ENCODE measurements at places on chromosomes 11 and 22.

- no peak for DNase-seq
These were observed 864.3 kb downstream of the BRD1 start for GRCh38 chr22:48963405-48963804.

DNA sequence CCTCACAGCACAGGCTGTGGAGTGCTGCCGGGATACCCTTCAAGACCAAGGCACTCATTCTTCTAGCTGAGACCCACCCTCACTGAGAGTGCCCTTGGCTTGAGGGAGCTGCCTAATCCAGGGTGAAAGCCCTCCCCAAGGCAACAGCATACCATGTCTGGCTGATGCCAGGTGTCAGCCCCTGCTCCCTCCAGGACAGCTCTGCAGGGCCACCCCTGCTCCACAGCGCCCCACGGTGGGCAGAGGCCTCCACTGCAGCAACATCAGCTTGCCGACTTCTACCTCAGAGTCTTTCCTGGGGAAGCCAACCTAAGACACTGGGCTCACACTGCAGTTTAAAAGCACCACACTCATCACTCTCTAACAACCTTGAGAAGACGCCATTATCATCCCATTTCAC lies 29.0 kb downstream of the TTLL1 start:
- DNase-seq = peak; percentile 44

DNA sequence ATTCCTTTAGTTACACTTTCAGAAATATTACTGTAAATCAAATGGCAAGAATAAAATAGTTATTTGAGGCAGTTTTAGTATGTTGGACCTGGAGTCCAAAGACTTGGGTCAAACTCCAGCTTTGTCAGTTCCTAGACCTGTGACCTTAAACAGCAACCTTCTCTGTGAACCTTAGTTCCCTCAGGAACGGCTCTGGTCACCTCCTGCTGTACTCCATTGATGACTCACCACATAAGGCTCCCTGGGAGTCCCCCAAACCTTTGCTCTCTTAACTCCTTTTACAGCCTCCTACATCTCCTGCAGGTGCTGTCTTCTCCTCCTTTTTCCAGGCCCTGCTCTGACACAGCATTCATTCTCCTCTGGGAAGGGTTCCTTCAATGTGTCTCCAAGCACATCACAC lies 29.1 kb downstream of the LIMK2 start:
- peak; percentile 67 for DNase-seq

GRCh38 chr11:125947419-125948277 lies 1.8 kb downstream of the VSIG10L2 start:
- no peak for DNase-seq

- DNase-seq = no peak
These were observed 8.7 kb downstream of the TNKS1BP1 start for GRCh38 chr11:57316017-57316416.

DNA sequence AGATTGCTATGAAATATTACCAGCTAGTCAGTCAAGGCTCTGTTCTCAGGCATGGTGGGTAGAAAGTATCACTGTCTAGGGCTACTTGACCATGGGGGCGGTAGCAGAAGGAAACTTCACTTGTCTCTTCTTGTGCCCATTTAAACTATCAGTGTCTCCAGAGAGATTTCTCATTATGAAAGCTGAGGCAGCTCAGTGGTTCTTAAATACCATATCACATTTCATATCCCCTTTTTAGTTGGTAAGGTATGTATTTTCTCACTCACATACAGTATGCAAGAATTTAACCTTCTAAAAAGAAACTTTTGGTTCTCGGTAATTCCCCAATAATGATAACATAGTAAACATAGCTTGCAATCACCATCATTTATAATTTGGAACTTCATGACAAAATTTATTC lies 1180.0 kb upstream of the TENM4 start:
- no peak for DNase-seq

Data from ELR (cell line).